ENCODE measurements at places on chromosomes 6 and 20.

GRCh38 chr6:157665180-157665579, 157.9 kb upstream of the SNX9 start:
- DNase-seq: no peak

- DNase-seq: no peak
These were observed 89.3 kb upstream of the BTN3A2 start for GRCh38 chr6:26275663-26276062.

DNA sequence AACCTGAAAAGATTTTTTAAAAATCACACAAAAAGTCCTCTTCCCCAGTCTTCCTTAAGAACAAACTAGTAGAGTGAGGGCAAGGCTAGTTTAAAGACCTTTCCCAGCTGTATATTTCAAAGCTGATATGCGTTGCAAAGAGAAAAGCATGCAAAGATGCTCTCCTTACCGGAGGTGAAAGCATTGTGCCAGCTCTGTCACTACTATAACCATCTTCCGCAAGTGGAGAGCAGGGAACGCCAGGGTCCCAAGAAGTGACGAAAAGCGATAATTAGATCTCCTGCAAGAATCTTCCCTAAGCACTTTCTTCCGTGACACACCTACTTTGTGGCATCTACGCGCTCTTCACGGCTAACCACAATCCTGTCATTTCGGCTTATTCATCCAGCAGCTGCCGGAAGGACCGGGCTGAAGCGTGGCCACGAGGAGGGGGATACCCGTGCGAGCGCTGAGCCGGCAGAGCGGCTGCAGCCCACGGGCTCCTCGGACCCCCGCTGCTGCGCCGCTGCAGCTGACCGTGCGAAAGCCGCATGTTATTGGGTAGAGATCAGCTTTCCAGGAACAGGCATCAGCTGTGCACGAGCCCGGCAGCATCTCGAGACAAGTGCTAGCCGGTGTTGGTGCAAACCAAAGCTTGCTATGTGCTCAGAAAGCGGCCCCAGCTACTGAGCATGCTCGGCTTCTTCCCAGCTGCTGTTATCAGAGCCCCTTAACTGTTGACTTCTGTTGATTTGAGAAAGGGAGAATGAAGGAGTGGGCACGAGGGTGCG, 57.2 kb upstream of the ARHGAP18 start:
- peak; percentile 37 for DNase-seq

DNA sequence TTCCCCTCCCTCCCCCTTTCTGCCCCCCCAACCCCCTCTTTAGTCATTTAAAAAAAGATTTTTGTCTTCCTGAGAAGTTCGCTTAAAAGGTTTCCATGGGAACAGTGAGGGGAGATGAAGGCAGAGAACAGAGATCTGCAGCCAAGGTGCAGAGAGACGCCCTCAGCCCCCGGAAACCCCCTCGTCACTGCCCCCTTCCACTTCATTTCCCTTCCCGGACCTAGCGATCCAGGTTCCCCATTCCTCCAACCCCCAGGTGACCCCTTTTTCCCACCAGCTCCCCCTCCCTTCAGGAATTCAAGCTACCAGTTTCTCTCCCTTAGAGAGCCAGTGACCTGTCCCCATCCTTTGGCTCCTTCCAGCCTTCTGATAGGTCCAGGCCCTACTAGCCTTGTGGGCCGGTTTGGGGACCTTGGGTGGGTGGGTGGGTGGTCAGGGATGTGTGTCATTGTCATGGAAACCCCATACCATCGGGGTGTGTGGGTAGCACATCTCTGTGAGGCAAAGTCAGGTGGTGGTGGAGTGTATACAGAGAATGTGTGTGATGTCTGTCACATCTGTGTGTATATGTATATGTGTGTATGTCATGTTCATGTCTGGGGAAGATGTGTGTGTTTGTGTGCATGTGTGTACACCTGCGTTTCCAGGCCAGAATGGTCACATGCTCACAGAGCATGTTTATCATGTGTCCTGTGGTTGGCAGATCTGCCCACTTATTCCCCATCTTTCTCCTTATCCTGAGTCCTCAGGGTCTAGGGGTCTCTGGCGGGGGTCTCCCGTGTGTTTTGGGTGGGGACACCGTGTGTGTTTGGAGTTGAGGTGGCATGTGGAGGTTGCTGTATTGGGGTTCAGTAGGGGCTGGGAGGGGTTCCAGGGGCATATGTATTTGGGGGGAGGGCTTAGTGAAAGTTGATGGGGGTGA, 7.0 kb downstream of the SYNGAP1 start:
- no peak for DNase-seq

DNA sequence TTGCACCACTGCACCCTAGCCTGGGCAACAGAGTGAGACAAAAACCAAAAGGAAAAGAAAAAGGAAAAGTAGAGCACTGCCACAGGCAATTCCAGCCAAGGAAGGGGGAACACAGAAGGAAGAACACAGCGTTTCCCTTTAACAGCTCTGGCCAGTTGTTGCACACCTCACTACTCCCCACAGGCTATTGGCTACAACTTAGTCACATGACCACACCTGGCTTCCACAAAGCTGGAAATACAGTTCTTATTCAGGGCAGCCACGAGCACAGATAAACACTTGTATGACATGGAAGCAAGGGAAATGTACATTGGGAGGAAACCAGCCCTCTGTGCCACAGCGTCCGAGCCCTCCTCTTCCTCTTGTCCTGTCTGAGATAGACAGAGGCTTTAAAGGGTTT, 249.0 kb upstream of the JARID2 start:
- no peak for DNase-seq

GRCh38 chr6:34114695-34115402, 31.0 kb downstream of the GRM4 start:
- DNase-seq: no peak

DNA sequence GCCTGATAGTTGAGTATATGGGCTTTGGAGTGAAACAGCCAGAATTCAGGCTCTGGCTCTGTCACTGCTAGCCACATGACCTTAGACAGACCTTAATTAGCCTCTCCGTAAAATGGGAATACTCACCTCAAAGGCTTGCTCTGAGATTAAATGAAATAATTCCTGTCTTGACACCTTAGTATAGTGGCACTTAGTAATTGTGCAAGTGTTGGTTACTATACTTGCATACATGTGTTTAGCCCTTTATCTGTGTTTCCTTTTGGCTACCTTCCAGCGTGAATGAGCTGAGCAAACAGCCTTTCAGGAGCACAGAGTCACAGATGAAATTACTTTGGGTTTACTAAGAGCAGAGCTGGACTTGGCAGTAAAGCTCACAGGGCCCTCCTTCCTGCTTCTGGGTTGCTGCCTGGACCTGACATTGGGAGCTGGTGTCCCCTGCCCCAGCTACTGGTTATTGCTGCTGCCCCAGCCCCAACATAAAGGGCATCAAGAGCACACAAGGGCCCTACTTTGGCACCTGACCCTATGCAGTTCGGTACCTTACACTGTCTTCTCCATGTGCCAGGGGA, 32.8 kb downstream of the CD164 start:
- DNase-seq: no peak

GRCh38 chr20:3328501-3328900, 79.0 kb downstream of the DNAAF9 start:
- no peak for DNase-seq

GRCh38 chr6:19836799-19837510, at the start of gene ID4:
Gene ID4, plus strand, starts transcription at chr6:19837370. Its CDS starts 385 bp downstream, at chr6:19837755.
- peak; percentile 90 for DNase-seq

DNA sequence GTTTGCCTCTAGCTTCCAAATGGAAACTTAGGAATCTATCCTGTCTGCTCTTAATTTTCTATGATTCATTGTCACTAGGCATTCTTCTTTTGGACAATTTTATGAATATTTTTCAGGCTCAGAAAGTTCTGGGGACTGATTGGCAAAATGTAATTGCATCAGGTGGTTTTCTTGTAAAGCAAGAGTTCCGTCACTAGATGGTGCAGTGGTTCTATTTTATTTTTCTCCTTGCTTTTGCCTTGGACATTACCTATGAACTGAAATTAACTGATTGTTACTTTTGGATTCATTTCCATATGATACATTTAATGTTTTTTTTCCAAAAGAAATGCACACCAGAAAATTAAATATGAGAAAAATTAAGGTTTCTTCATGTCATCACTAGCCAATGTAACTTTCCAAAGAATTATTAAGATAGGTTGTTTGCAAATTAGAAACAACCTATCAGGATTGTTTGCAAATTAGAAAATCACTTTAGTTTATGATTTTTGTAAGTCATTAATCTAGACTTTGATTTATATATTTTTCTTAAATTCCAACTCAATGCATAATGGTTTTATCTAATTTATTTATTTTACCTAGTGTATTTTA, 48.0 kb downstream of the TMEM170B start:
- DNase-seq: peak; percentile 54

GRCh38 chr6:134878136-134878535, 71.8 kb downstream of the ALDH8A1 start:
- DNase-seq: no peak
